ENCODE measurements at places on chromosomes 11 and 22. TPM values are rescaled to one million over a fixed set of nuclear protein-coding genes. Genes with fewer than 3 reads are reported as not detected.

- no peak for DNase-seq
These were observed 1080.8 kb downstream of the BRD1 start for GRCh38 chr22:48746789-48747425.

- no peak for DNase-seq
These were observed 320 bp upstream of the PHLDA2 start for GRCh38 chr11:2929531-2929949.

DNA sequence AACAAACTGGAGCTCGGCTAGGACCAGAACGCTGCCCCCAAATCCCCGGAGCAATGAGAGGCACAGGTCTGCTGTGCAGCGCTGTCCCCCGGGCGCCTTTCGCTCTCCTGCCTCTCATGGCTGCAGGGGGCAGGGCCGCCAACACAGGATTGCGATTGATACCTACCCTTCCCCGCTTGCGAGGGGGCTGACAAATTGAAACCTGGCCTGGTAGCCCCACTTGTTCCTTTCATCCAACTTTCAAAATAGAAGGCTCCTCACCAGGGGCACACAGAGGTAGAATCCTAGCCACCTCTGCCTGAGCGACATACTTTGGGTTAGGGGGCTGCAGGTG, 642 bp upstream of the CASTOR1 start:
- DNase-seq = no peak

DNA sequence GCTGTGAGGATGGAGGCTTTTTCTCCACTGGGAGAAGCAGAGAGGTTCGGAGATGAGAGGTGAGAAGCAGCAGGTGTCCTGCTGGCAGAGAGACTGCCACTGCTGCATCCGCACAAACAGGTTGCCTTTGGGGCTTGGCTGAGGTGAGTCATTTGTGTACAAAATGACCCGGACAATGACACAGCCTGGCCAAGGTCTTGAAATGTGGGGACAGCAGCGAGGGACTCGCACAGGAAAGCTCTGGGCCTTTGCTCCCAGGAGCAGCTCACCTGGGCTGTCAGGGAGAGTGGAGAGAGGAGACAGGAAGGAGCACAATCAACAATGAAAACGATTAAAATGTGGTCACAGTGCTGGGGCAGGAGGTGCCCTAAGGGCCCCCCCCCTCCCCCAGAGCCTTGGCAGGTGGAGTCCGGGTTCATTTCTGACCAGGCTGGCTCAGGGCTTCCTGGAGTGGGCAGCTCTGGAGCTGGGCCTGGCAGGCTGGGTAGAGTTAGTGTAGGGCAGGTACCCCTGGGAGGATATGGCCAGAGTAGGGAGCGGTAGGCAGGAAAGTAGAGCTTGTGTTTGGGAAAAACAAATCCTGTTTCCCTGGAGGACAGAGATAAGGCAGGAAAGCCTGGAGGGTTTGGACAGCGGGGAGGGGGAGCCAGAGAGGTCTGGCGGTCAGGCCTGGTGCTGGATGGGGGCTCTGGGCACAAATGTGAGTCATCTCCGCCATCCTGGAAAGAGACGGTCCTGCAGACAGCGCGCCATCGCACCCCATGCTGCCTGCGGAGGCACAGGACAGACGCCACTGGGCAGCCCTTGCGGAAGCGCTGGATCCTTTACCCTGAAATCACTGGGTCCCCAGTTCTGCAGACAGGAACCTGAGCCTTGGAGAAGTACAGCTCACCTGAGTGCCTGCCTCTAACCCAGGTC, 37.8 kb upstream of the CELSR1 start:
- DNase-seq = no peak

- DNase-seq = no peak
These were observed 12.5 kb downstream of the HSD17B12 start for GRCh38 chr11:43693069-43693468.

GRCh38 chr11:120817158-120817557, 206.7 kb upstream of the TBCEL start:
- DNase-seq = no peak

DNA sequence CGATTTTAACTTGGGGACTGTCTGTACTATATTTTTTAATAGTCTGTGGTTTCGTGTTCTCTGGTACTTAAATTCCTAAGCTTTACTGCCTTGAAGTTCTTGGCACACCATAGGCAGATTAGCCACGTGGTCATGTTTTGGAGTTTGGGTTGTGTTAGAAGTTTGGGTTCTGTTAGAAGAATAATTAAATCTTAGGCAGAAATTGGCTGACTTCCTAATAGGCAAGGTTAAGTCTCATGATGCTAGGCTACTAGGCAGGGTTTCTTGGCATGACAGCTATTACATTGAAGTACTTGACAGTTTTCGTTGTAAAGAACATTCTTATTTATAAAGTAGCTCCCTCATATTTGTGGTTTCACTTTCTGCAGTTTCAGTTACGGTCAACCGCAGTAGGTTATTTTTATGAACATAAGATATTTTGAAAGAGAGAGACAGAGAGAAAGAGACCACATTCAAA, 30.0 kb upstream of the MMP7 start:
- DNase-seq = no peak

GRCh38 chr11:45254070-45254469, 32.1 kb downstream of the SYT13 start:
- DNase-seq = no peak

- no peak for DNase-seq
These were observed 9.1 kb upstream of the PPARA start for GRCh38 chr22:46140989-46141928.

DNA sequence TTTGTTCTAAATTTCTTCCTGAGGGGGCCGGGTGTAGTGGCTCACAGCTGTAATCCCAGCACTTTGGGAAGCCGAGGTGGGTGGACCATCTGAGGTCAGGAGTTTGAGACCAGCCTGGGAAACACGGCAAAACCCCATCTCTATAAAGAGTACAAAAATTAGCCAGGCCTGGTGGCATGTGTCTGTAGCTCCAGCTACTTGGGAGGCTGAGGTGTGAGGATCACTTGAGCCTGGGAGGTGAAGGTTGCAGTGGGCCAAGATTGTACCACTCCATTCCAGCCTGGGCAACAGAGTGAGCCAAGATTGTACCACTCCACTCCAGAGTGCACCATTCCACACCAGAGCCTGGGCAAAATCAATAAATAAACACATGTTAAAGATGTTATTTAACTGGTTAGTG, 20.6 kb upstream of the TOP3B start:
- DNase-seq = no peak

DNA sequence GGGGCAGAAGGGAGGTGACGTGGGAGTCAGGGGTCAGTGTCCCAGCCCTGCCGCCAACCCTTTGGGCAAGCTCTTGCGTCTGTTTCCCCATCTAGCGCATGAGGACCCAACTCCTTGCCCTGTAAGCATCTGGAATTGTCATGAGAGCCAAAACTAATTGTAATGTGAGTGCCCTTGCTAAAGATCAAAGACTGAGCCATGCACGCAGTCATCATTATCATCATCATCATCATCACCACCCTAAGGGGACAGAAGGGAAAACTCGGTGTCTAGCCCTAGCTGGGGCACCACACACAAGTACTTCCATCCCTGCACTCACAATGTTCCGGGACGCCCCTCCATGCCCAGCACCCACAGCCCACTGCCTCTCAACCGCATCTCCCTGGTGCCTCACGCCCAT, 2.5 kb downstream of the LIF start:
- no peak for DNase-seq

DNA sequence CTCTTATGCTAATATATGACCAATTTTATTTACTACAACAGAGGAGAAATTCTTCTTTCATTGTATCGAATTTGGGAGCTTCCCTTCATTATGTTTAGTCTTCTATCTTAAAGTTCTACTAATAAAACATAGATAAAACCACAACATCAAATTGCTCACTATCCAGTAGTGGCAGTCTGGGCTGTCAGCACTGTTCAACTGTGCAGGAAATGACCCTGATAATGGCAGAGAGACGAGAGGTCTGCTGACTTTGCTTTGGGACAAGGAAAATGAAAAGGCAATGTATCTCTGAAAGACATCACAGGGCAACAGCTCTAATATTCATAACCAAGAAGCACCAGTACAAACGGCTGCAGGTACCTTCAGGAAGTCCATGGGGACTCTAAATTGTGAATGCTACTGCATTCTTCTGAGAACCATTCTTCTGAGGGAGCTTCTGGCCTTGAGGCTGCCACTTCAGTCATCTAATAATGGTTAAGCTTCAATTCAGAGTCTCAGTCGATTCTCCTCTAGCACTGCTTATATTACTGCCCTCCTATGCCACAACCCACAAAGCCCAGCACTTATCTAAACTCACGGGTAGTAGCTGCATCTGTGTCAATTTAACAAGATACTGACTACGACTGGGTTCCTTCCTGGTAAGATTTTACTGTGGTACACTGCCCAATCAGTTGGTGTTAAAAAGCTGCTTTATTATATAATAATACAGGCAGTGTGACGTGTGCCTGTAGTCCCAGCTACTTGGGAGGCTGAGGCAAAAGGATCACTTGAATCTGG, 44.2 kb downstream of the CKAP5 start:
- no peak for DNase-seq

GRCh38 chr11:76075716-76076115, 130.6 kb downstream of the WNT11 start:
- DNase-seq = no peak

- peak; percentile 18 for DNase-seq
These were observed at the start of gene B4GALNT4 for GRCh38 chr11:369336-370018. TSS of gene B4GALNT4 (plus strand) at chr11:369499. CDS start at chr11:369804, 305 bp downstream.

DNA sequence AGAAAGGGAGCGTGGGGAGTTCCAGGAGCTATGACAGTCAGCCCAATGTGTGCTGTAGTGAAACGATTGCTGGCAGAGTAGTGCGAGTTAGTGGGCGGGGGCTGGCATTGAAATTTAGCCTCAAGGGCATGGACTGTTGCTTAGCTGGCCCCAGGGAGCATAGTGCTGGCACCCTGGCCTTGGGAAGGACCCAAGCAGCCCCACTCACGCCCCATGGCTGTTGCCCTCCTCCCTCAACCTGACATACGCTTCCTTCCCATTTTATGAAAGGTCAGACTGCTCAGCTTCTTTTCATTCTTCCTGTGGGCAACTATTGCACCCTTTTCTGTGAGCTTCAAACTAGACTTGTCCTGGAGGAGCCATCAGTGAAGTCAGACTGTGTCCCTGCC, 52.0 kb upstream of the SUSD2 start:
- DNase-seq = no peak

DNA sequence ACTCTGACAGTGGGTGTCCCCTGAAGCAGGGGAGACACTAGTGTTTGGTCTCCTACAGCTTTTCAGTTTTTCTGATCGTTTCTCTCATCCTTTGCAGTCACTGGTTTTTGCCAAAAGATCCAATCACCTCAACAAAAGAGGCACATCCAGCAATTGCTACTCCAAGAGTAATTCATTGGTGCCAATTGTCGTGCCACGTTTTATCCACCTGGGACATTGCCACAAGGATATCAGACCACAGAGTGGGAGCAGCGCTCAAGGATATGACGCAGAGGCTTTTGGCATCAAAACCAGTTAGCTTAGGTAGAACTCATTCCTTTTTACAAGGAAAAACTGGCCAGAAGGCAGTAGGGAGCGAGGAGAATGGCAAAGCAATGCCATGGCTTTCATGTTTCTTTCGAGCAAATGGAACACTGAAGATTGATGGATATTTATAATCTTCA, 40.9 kb upstream of the BLID start:
- no peak for DNase-seq

- no peak for DNase-seq
These were observed 43.2 kb upstream of the OVCH2 start for GRCh38 chr11:7749456-7749855.

- no peak for DNase-seq
These were observed 107.7 kb downstream of the CEP164 start for GRCh38 chr11:117435326-117435725.

DNA sequence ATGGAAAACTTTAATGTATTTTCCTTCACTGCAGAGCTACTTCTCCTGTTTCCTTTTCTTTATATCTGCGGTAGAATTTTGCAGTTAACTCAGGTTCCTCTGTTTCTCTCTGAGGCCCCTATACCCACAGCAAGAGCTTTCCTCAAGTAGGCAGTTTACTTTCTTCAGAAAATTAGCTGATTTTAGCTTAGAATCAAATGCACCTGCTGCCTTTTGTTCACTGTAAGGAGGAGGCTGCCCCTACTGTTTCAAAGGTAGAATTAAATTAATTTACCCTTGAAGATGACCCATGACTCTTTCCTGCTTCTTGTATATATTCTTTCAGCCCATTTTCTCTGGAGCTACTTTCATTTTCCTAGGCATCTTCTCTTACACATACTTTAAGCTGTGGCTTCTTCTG, 68.7 kb upstream of the GDPD4 start:
- no peak for DNase-seq

GRCh38 chr11:34311126-34311525, 46.7 kb downstream of the ABTB2 start:
- no peak for DNase-seq

GRCh38 chr22:17968126-17968525, 56.2 kb downstream of the MICAL3 start:
- no peak for DNase-seq

DNA sequence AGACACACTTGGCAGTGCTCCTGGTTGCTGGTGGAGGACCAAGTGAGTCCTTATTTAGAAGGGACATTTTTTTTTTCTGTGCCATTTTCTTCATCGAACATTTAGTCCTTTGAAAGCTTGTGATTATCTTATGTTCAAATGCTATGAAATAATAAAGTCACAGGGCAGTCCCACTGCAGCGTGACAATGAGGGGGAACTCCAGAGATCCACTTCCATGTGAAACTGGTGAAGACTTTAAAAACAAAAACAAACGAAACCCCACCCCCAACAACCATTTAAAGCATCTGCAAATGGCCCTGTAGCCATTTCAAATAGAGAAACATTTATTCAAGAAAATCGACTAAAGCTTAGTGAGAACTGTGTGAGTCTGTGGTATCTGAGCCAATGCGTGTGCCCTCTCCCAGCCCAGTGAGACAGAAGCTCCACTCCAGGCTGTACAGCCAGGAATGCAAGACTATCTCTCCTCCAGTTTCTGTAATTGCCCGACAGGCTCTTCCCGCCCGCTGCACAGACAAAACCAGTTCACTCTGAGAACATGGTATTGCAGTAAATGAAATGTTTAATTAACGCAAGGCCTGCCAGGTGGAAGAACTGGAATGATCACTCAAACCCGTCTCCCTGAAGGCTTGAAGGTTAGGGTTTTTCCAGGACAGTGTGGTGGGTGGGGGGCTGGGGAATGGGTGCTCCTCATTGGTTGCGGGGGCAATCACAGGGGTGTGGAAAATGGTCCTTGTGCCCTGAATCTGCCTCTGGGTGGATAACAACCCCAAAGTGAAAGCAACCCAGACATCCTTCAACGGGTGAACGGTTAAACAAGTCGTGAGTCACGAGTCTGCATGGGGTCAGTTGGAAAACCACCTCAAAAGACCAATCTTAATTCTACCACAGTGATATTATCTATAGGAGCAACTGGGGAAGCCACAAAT, 8.4 kb downstream of the KRTAP5-6 start:
- DNase-seq = no peak

- no peak for DNase-seq
These were observed 1.3 kb upstream of the FLRT1 start for GRCh38 chr11:64034411-64034811.

Gene GNAZ
- total RNA-seq = 0.70 TPM

Gene F2
- 0.46 TPM for total RNA-seq

Gene LRRN4CL
- total RNA-seq = not detected

Gene JAM3
- 8.4 TPM for total RNA-seq

Gene EHBP1L1
- total RNA-seq = 150 TPM

Gene TIGD3
- total RNA-seq = 0.92 TPM
